ENCODE measurements at places on chromosomes 11 and 22.

- no peak for DNase-seq
These were observed 5.7 kb upstream of the PPFIBP2 start for GRCh38 chr11:7508087-7508486.

DNA sequence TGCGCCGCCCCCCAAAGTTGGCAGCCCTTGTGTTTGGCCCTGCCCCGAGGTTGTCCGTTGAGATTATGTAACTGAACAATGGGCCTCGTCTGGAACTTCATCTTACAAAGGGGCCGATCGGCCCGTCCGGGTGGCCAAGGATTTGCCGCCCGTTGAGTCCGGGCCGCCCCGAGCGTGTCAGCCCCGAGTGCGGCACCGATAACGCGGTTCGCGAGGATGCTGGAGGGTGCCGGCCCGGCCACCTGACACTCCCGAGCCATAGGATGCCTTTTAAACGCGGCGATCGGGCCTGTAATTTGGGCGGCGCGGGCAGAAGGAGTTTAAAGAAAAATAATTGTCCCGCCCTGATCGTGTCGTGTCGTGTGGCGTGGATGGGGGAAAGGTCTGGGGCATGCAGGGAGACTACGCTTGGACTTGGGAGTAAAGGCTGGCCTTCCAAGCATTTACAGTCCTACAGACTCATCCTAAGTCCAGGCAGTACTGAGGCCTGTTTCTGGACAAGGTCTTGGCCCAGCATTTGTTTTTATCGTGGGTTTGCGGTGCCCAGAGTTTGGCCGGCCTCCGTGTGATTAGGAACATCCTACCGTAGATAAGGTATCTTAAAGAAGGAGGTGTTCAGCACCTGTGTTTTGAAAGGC, 1.3 kb downstream of the WEE1 start:
- no peak for DNase-seq

GRCh38 chr11:119315131-119316015, 1.6 kb downstream of the MCAM start:
- peak; percentile 45 for DNase-seq

- DNase-seq: no peak
These were observed 354.2 kb downstream of the TBC1D22A start for GRCh38 chr22:47116426-47117341.

DNA sequence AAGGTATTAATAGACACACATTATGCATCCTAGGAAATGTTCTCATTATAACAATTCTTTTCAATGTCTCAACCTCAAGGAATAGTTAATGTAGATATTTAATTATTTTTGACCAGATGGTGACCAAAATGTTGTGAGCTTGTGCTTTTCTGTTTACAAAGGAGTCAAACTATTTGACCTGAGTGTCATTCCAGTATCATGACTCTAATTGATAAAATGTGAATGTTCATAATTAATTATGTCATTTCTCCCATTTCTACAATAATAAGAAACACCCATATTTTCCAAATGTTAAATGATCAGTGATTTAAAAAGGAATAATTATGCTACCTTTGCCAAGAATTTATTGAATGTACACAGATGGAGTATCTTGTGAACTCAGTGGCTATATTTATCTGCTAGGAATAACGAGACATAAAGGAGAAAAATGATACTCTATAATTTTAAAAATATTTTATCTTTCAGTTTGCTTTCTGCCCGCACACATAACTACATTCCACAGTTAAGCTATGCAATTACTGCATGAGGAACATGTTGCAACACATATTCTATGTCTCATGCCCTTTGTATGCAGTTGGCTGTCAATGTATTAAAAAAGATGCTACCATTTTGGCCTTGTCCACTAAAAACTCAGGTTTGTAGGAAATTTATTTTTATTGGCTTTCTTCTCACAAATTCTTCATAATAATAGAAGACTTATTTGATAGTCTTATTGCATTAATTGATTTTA, 376.7 kb upstream of the CCDC179 start:
- no peak for DNase-seq

GRCh38 chr11:127345819-127346459, 345.4 kb upstream of the KIRREL3 start:
- DNase-seq: no peak

- no peak for DNase-seq
These were observed 1106.8 kb upstream of the RAG2 start for GRCh38 chr11:37704791-37705190.

DNA sequence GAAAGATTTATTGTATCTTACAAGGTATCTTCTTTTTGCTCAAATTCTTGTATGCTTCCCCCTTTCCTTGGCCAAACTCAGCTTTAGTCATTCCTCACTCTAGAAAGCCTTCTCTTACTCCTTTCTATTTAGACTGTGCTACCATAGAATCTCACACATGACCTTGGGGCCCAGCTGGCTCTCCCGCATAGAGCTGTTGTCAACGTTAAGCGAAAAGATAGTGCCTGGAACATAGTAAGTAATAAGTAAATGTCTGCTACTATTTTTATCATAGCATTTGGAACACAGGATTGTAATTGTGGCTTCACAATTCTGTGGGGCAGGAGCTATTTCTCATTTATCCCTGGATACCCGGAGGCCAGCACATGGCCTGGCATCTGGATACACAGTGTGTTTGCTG, 38.9 kb upstream of the OR4B1 start:
- DNase-seq: no peak

DNA sequence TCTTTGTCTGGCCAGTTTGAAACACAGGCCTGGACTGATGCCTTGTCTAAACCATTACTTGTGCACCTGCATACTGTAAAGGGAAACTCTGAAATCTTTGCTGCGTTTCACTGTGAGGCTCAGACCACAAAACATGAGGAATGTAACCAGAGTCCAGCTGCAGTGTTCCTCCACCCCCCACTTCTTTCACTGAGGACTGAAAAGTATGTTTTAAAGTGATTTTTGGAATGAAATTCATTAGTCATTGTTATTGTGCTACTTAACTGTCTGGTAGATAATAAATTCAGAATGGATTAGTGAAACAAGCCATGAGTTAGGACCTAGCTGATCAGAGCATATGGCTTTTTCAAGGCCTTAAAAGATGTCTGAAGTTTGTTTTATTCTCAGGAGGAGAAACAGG, 181.2 kb downstream of the WNT11 start:
- no peak for DNase-seq

GRCh38 chr11:1884303-1884700, 7.4 kb downstream of the PRR33 start:
- DNase-seq: no peak

- no peak for DNase-seq
These were observed 75.3 kb downstream of the ST3GAL4 start for GRCh38 chr11:126430581-126431335.

GRCh38 chr22:38051900-38052862, 5.0 kb upstream of the PICK1 start:
- DNase-seq: peak; percentile 76

DNA sequence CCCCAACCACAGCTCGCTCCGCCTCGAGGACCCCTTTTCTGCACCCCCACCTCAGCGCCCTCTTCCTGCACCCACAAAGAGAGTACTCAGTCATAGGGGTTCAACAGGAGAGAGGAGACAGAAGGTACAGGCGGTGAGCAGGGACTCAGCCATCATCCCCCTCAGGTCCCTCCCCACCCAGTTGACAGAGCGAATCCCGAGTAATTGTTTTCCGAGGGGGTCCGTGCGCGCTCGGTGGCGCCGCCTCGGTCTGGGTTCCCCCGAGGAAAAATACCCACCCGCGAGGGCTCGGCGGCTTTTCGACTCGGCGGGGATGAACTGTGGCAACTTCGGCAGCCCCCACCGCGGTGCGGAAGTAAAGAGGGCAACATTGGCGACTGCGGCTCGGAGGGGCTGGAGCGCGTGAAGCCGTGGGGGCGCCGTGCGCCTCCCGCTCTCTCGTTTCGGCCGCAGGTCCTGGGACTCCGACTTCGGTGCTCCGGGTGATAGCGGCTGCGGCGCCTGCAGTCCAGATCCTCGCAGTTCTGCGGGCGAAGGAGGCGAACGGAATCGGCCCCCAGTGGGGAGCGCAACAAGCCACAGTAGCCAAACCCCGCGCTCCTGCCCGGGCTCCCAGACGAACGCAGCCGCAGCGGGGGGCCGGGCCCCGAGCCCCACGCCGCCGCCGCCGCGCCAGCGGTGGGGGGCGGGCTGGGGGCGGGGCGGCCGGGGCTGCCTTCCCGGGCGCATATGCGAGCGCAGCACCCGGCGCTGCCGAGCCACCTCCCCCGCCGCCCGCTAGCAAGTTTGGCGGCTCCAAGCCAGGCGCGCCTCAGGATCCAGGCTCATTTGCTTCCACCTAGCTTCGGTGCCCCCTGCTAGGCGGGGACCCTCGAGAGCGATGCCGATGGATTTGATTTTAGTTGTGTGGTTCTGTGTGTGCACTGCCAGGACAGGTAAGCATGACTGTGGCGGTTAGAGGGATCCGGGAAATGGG, at the start of gene NELL1:
TSS of gene NELL1 (plus strand) at position 743 of the 976 bp plus-strand sequence.
- no peak for DNase-seq

GRCh38 chr11:13952221-13952620, 10.3 kb upstream of the SPON1 start:
- no peak for DNase-seq

- DNase-seq: no peak
These were observed 92.8 kb downstream of the ARFGAP2 start for GRCh38 chr11:47083913-47084312.

- no peak for DNase-seq
These were observed 40.9 kb upstream of the SCUBE2 start for GRCh38 chr11:9132203-9132878.

GRCh38 chr22:40727964-40728615, 48.8 kb downstream of the MCHR1 start:
- DNase-seq: no peak

- no peak for DNase-seq
These were observed 84.8 kb downstream of the ADAMTS15 start for GRCh38 chr11:130533113-130533798.

DNA sequence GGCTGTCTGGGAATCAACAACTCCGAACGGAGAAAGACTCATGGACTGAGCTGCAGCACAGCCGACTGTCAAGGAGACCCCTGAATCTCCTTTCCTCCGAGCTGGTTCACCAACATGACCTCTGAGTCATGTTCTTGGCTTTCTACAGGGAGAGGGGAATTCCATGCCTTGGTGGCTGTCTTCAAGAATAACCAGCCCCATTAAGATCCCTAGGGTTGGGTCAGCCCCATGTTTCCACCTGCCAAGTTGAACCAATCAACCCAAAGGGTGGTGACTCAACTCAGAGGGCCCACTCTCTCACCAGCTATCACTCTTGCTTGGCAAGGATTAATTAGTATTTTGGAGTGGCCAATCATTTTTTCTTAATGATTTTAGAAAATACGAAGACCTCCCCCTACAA, 28.3 kb upstream of the IGSF22 start:
- DNase-seq: no peak

- DNase-seq: no peak
These were observed 50.2 kb upstream of the SPATA19 start for GRCh38 chr11:133895551-133895950.

GRCh38 chr11:7904917-7905316, 26.2 kb downstream of the OR10A6 start:
- no peak for DNase-seq

GRCh38 chr11:96014217-96014616, 90.3 kb upstream of the MTMR2 start:
- peak; percentile 66 for DNase-seq

Data from CD4-positive, alpha-beta T cell treated with Interleukin-6 at 100 ng/mL for 8 hours (primary cell).